Activated CD4-positive, alpha-beta T cell treated with anti-CD3 and anti-CD28 coated beads, Interleukin-2, amount 50 U/mL, for 4 hours (primary cell): ENCODE measurements at places on chromosomes 2 and 18.

- no peak for DNase-seq
Measured at GRCh38 chr2:30958918-30959265, 151.6 kb upstream of the CAPN13 start.

- DNase-seq, result no peak
Measured at GRCh38 chr2:122754561-122754960, 999.1 kb downstream of the TSN start.

GRCh38 chr2:203897544-203897943, 30.0 kb downstream of the CTLA4 start:
- DNase-seq, result no peak

DNA sequence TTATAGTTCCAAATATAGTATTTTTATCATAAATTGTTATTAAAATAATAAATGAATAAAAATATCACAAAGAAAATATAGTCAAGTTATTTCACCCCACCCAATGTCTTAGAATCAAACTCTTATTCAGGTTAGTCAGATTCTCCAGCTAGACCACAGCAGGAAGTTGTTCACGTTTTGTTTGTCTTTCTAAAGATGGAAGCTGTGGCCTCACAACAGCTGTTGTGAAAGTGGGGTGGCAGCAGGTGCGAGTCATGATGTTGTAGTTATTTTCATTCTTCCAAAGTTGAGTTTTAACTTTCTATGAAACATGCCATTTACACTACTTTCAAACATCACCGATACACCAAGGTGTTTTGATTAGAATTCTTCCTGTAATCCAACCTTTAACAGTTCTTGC, 272.9 kb downstream of the SLC8A1 start:
- no peak for DNase-seq

DNA sequence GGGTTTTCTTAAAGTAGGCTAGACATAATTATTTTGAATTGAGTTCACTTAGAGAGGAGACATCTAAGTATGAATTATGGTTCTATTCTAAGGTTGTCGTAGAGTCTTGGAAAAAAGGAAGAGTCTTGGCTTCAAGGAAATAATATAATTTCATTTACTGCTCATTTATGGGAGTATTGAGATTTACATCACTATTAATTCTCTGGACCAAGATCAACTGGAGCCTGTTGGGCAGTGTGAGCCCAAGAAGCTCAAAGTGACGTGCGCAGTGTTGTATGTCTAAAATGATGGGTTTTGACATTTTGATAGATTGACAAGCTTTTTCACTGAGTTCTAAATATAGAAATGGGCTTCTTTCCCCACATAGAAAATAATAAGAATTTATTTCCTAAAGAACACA, 154.7 kb downstream of the QPCT start:
- DNase-seq, result no peak

DNA sequence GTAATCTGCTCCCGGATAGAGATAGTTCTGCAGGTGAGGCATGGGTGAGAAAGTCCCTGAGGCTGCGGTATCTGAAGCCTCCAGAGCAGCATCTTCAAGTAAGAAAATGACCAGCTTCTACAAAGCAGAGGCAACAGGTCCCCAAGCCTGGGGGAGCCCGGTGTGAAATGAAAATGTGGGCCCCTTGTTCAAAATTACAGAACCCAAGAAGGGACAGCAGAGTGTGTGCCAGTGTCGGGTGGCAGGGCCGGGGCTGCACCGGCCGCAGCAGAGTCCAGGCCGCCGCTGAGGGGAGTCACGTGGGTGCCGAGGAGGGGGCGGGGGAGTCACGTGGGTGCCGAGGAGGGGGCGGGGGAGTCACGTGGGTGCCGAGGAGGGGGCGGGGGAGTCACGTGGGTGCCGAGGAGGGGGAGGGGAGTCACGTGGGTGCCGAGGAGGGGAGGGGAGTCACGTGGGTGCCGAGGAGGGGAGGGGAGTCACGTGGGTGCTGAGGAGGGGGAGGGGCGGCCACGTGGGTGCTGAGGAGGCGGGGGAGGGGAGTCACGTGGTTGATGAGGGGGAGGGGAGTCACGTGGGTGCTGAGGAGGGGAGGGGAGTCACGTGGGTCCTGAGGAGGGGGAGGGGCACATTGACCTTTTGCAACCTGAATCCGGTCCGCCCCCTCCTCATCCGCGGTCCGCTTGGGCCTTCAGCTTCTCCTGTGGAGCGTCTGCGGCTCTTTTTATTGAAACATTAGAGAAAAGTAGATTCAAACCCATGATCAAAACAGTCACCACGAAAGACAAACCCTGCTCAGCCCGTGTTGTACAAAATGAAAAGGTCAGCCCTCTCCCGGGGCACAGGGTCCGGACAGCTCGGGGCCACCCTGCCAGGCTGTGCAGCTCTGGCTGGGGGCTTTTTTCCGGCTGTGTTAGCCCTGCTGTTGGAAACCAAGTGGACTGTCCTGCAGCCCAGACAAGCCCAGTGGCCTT, 10.4 kb downstream of the COLEC11 start:
- peak; percentile 38 for DNase-seq

- DNase-seq, result no peak
Measured at GRCh38 chr2:80830891-80831290, 526.3 kb upstream of the LRRTM1 start.

DNA sequence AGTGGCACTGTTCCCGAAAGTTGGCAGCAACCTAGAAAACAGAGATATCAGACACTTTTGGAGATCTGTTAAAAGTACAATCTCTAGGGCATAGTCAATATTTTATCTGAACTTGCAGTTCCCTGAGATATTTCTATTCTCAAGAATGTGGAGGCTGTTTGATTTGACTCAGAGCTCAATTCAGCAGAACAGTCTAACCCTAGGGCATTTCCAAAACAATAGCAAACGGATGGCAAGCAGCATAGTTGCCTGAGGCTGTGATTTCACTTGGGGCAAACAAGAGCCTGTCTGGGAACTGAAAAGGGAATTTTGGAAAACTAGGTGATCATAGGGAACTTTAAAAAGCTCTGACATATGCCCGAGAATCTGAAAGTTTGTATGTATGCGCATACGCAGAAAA, 772.8 kb upstream of the LRRTM1 start:
- no peak for DNase-seq

- DNase-seq, result no peak
Measured at GRCh38 chr2:48496849-48497248, 33.1 kb upstream of the STON1 start.

DNA sequence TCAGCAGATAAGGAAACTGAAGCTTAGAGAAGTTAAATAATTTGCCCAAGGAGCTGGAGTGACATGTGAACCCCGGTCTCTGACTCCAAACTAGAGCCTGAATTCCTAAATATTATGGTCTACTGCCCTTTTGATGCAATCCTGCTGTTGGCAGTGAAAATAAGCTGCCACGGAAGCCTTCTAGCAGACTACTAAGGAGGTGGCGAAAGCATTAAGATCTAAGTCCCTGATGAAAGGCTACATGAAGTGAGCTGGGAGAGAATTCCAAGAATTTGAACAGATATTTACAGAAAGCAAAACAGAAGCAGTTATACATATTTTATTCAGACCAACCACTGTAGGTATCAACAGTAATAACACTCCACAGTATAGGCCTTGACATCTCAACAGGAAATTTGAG, 28.1 kb downstream of the TRMT61B start:
- no peak for DNase-seq

DNA sequence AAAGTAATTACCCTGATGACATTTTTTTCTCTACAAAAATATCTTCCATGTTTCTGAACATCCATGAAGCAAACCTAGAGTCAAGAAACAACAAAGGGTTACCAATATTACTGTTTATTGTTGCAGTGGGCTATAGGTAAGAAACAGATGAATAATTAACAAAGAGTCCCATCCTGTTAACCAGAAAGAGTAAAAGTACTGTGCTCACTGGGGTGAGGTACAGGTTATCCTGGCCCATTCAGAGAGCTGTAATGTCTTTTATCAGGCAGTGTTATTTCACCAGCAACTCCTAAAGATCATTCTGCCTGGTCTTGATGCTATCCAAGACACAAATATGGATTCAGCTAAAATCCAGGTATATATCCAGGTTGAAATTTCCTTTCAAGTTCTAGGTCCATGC, 754.9 kb downstream of the SATB2 start:
- DNase-seq, result no peak

- no peak for DNase-seq
Measured at GRCh38 chr2:168926621-168927386, 25.7 kb downstream of the G6PC2 start.

DNA sequence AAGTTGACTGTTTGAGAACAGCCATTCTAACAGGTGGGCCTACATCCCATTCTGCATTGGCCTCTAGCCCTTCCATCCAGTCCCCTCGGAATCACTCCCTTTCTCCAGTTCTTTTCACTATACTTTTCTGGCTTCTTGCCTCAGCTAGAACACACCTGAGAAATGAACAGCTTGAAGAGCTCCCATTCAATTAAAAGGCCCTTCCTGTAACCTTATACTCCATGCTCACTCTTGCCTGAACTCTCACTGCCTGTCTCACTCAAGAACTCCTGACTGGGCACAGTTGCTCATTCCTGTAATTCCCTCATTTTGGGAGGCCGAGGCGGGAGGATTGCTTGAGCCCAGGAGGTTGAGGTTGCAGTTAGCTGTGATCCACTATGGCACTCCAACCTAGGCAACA, 23.6 kb downstream of the CHRNA1 start:
- no peak for DNase-seq

GRCh38 chr18:61752973-61753372, 139.8 kb downstream of the RNF152 start:
- no peak for DNase-seq

- DNase-seq, result no peak
Measured at GRCh38 chr2:64599469-64599868, 54.2 kb downstream of the SERTAD2 start.

GRCh38 chr2:187686416-187687024, 132.3 kb upstream of the TFPI start:
- DNase-seq, result no peak

DNA sequence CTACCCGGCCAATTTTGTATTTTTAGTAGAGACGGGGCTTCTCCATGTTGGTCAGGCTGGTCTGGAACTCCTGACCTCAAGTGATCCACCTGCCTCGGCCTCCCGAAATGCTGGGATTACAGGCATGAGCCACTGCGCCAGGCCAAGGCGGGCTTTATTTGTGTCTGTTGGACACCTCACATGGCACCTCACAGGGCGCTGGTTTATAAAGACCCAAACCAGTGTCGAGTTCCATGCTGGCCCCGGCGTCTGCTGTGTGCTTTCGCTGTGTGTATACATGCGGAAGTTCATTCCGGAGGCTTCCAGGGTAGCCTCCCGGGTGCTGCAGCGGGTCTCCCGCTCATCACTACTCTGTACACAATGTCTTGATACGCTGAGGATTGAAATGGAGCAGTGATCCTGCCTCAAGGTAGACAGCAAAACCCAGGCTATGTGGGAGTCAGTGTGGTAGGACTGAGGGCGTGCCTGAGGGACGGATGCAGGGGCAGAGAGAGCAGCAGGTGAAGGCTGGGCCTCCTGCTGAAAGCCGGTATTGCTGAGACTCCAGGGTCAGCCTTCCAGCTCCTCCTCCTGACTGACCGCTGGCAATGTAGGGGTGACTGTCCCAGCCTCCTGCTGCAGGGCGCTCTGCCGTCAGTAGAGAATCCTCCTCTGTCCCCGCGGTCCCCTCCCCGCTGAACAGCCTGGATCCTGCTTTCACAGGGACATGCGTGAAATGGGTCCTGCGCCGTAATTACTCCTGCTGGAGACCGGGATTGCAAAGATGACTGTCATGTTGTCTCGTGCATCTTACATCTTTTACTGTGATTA, 22.7 kb downstream of the LDLRAD4 start:
- DNase-seq, result no peak

- no peak for DNase-seq
Measured at GRCh38 chr2:177537213-177537612, 144.6 kb downstream of the AGPS start.

GRCh38 chr2:230046491-230046890, 22.2 kb downstream of the SLC16A14 start:
- DNase-seq, result no peak

DNA sequence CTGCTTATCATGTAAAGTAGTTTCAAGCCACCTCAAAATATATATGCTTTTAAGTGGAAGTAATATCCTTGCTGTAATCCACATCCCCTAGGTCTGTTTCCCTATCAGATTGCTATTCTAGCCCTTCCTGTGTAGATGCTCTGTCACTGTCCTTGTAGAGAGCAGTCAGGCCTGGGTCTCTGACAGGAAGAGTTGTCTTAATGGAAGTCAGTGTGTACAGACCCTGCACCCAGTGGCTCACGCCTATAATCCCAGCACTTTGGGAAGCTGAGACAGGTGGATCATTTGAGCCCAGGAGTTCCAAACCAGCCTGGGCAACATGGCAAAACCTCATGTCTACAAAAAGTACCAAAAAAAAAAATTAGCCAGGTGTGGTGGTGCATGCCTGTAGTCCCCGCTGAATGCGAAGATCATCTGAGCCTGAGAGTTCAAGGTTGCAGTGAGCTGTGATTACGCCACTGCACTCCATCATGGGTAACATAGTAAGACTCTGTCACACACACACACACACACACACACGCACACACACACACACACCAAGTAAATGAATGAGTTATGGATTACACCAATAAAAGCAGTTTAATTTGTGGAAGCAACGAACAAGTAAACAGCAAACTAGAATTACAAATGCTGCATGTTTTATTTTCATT, 70.2 kb upstream of the DSC1 start:
- no peak for DNase-seq

DNA sequence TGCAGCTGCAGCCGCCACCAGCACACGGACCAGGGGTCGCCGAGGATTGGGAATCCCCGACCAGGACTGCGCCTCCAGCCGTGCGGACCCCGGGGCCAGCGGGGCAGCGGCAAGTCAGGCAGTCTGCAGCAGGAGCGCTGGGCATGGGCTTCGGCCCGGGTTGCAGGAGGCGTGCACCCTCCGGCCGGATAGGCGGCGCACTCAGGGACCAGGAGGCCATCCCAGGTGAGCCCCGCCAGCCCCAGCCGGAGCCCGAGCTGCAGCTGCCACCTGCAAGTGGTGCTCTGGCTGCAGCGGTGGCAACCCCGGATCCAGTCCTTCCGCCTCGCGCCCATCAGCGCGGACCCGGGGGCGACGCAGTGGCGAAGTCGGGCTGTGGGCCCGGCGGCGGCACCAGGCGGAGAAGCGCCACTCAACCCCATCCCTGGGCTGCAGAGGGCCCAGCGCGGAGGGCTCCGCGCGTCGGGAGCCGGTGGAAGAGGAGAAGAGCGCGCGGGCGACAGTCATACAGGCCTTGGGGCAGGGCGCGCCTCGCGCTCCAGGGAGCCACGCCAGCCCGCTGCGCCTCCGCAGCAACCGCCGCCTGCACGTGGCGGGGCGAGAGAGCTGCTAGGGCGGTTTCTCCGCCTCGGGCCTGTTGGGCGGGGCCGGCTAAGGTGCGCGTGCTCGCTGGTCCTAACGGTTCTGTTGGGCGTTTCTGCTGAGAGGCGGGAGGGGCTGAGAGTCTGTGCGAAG, 73.8 kb downstream of the RPIA start:
- DNase-seq, result peak; percentile 47

DNA sequence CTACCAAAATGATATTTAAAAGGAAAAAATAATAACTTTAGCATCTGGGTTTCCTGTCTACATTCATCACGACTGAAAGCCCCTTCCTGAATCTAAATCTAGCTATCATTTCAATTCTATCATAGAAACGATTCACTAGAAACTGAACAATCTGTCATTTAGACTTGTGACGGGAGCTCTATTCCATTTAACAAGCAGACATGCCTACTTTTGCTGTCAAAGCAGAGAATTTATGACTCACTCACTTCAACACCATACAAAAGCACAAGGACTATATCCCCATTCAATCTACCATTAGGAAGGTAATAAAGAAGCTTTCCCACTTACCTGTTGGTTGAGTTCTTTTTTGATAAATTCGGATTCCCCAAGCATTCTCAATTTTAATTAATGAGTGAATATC, 1072.3 kb downstream of the LRP1B start:
- DNase-seq, result no peak

- no peak for DNase-seq
Measured at GRCh38 chr2:130835766-130836015, 1.0 kb upstream of the ARHGEF4 start.
